ENCODE measurements at places on chromosomes 13 and 19.

- no peak for DNase-seq
Observed at GRCh38 chr13:65653613-65654012, 1576.5 kb downstream of the PCDH9 start.

- DNase-seq, result no peak
Observed at GRCh38 chr13:77784515-77784914, 87.0 kb downstream of the SLAIN1 start.

DNA sequence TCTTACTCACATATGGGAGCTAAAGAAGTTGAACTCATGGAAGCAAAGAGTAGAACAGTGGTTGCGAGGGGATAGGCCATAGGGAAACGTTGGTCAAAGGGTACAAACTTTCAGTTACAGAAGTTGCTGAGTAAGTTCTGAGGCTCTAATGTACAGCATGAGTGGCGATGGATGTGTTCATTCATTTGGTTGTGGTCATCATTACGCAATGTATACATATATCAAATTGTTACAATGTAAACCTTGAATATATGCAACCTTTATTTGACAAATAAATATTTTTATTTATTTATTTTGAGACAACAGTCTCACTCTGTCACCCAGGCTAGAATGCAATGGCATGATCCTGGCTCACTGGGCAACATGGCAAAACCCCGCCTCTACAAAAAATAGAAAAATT lies 38.7 kb downstream of the ZIC5 start:
- DNase-seq, result no peak

DNA sequence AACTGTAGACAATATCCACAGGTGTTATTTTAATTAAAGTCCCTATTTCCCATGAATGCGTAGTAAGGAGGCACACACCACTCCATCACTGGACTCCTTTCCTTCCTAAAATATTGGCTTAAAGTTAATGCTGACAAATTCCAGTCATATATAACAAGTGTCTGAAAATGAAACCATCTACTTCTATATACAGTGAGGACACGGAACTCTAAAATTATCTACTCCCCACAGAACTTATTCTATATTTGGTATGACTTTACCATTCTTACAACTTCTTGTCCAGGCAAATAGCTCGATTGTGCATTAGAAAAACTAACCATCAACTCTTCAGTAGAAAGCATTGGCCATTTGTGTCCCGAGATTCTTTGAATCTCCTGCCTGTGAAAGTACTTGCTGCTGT lies 1560.2 kb downstream of the EFNB2 start:
- DNase-seq, result no peak

DNA sequence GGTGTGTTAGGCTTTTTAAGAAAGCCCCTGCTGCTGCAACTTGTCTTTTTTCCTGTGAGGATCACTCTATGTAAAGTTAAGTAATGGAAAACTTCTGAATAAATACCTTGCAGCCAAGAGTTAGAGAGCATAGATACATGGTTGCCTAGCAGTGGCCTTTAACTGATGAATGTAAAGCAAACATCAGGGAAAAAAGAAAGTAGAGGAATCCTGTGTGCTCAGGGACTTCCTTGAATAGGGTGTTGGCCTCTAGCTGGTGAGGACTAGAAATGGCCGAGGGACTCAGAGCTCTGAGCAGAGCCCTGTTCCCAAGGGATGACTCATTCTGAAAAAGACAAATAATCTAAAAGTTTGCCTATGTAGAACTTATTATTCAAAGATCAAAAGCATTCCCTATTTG lies 135.7 kb downstream of the MIPEP start:
- no peak for DNase-seq

- DNase-seq, result no peak
Observed at GRCh38 chr19:42324655-42325307, 654 bp upstream of the MEGF8 start.

- no peak for DNase-seq
Observed at GRCh38 chr13:113103646-113104045, 1.9 kb upstream of the F7 start.

- DNase-seq, result no peak
Observed at GRCh38 chr13:21434588-21434987, 24.5 kb downstream of the ZDHHC20 start.

DNA sequence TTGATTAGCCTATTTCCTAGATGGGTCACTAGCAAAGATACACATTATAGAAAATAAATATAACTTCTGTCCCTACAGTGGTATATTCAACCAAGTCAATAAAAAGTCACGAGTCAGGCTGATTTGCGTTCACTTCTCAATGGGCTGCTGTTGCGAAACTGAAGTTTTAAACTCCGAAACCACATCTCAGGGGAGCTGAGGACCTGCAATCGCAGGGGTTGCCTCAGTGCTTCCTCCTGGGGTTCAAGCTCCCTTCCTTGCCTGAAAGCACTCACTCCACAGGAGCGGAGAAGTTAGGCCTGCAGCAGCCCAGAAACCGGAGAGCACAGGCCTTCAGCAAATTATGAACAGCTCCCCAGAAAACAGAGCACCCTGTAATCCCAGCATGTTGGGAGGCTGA lies 39.6 kb downstream of the RAB20 start:
- DNase-seq, result no peak

DNA sequence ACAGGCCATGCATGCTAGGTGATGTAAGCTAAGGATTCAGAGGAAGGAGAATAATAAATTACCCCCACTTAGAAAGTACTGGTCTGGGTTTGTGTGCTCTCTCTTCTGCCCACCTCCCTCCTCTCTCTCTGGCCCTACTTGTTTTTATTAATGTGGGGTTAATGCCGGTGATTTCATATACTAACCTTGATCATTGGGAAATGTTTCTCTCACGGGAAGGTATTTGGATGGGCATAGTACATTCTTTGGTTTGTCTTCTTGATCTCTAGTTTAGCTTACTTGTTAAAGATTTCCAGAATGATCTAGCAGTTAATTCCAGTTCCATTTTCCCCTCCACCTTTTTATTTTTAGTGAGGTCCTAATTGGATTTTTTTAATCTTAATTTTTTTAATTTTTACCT lies 24.6 kb downstream of the ARHGAP35 start:
- no peak for DNase-seq

DNA sequence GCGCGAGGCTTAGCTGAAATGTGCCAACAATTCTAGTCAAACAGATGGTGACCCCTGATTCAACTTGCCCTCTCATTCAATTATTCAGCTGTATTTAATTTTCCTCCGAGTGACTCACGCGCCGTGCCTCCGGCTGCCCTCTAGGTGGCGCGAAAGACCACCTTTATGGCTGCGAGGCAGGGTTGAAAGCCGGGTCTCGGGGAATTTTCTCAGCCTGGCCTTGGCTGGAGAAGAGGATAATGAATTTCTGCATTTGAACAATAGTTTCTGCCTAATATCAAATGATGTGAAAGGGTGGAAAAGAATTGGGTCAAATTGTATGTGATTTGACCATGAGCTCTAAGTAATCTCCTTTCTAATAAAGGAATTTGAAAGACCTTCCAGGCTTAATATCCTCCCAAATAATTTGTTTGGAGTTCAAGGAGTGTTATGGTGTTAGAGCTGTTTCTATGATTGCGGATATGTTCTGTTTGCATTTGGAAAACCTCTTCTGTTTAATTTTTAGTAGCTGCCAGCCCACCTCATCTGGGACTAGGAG lies 310.9 kb downstream of the ZNF536 start:
- DNase-seq, result peak; percentile 77

DNA sequence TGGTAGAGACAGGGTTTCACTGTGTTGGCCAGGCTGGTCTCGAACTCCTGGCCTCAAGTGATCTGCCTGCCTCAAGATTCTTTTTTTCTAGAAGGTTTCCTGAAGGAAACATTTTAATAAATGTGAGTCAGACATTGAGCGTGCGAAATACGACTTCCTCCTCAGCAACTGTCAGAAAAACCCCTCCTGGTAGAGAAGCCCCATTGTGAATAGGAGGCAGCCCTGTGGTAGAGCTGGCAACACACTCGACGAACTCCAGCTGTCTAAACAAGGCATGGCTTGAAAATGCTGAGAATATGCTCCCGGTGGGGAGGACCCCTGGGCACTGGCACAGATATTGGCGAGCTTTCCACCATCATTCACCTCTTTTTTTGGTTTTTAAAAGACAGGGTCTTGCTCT lies 9.8 kb downstream of the ZNF333 start:
- DNase-seq, result no peak

- no peak for DNase-seq
Observed at GRCh38 chr13:23805821-23806220, 83.4 kb downstream of the MIPEP start.

GRCh38 chr13:91370501-91370900 lies 23.0 kb downstream of the MIR17HG start:
- no peak for DNase-seq

GRCh38 chr19:31502536-31503170 lies 153.4 kb upstream of the TSHZ3 start:
- no peak for DNase-seq

- no peak for DNase-seq
Observed at GRCh38 chr19:29364224-29364726, 151.3 kb upstream of the UQCRFS1 start.

GRCh38 chr19:2179095-2179494 lies 15.4 kb downstream of the DOT1L start:
- DNase-seq, result no peak

GRCh38 chr13:111044087-111044830 lies 70.9 kb upstream of the ARHGEF7 start:
- no peak for DNase-seq

DNA sequence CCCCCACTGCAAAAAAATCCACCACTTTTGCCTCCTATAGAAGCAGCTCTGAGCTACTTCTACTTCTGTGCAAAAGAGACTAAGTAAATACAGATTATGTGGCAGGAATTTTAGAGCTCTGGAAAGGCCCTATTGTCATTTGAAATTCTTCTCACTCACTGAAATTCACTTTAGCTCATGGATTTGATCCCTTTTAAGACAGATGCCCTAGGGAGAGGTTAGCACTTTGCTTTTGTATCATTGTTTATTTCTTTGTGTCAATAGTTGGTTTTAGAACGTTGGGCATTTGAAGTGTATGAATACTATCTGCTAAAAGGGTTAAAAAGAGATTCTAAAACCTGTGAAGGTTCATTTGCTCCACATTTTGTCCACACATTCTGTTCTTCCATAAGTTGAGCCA lies 528.7 kb downstream of the GPC6 start:
- no peak for DNase-seq

- peak; percentile 61 for DNase-seq
Observed at GRCh38 chr13:48496271-48497161, 36.4 kb downstream of the RCBTB2 start.

GRCh38 chr13:75704194-75704926 lies 68.2 kb downstream of the LMO7 start:
- DNase-seq, result no peak

- no peak for DNase-seq
Observed at GRCh38 chr13:23427342-23427843, 6.1 kb downstream of the SACS start.

DNA sequence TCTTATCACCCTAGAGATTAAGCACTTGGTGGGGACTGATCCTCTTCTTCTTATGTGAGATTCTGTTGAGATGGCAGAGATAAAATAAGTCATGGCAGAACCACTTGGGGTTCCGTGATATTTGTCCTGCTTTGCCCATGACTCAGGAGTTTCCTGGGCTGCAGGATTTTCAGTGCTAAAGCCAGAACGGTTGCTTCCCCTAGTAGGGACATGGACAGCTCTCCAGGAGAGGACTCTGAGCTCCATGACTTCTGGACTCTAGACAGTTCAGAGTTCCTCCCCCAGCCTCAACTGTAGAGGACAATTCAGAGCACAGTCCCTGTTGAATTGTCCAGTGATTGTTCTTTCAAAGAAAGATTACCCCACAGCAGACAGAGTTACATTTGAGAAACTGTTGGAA lies 98.8 kb downstream of the OLFM4 start:
- DNase-seq, result no peak

DNA sequence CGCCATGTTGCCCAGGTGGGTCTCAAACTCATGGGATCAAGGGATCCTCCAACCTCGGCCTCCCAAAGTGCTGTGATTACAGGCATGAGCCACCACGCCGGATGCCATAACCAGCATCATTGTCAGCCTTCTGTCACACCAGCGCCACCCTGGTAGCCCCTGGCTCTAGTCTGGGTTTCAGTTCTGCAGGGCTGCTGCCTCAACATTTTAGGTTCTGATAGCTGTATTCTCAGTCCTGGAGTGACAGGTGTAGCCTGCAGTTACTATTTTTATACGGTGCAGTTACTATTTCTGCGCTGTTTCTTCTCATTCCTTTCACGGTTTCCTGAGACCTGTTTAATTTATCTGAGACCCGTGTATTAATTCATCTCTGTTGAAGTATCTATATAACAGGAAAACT lies 57.1 kb downstream of the TRPM4 start:
- DNase-seq, result no peak

GRCh38 chr13:113119822-113120189 lies 2.8 kb upstream of the F10 start:
- no peak for DNase-seq

GRCh38 chr13:28316129-28316528 lies 177.8 kb downstream of the PAN3 start:
- DNase-seq, result no peak

DNA sequence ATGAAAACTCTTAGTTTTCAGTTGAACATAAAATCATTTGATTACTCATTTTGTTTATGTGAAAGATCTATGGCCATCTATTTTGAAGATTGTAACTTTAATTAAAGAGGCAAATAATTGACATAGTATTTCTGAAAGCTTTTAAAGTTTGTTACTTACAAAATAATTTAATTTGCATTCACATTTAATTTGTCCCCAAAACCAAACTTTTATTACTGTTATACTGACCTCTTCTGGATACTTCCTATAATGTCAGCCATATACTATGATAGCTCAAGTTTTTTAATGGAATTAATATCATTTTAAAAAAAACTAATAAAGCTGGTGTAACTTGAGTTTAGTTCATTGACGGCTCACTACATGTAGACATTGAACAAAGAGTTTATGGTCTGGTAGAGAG lies 4.9 kb upstream of the SGCG start:
- no peak for DNase-seq

DNA sequence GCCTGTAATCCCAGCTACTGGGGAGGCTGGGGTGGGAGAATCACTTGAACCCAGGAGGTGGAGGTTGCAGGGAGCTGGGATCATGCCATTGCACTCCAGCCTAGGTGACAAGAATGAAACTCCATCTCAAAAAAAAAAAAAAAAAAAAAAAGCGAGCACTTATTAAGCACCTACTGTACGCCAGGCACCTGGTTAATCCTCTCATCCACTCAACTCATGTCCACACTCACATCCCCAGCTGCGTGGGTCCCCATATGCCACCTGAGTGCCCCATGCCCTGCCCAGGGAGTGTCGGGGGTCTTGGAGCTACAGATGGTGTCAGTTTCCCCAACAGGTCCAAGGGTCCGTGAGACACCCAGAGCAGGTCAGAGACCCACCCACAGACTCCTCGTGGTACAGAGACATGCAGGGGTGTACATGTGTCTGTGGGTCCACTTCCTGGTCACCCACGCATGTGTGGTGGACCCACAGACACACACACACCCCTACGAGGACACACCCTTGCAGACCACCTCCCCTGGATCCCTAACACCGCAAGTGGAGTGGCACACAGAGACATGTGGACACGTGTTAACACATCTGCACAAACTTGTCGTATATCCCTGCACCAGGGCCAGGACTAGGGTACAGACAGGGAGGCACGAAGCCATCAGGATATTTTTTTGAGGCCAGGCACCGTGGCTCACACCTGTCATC lies 3.5 kb downstream of the INSL3 start:
- no peak for DNase-seq

- peak; percentile 32 for DNase-seq
Observed at GRCh38 chr13:99895444-99896368, 75.9 kb downstream of the ZIC5 start.

- no peak for DNase-seq
Observed at GRCh38 chr13:89968470-89968869, 1379.0 kb upstream of the MIR17HG start.

- DNase-seq, result no peak
Observed at GRCh38 chr19:27773318-27774094, 1439.4 kb downstream of the UQCRFS1 start.

Measured in stimulated activated CD8-positive, alpha-beta memory T cell treated with anti-CD3 and anti-CD28 coated beads, Interleukin-4, amount 100 ng/mL, for 48 hours (primary cell).